NCI-H2029 (cell line): ENCODE measurements at places on chromosomes 5 and 9.

GRCh38 chr5:36561601-36562000 is 44.8 kb upstream of the SLC1A3 start:
- DNase-seq, result no peak

- no peak for DNase-seq
Observed at GRCh38 chr9:107612136-107612535, 122.6 kb upstream of the KLF4 start.

DNA sequence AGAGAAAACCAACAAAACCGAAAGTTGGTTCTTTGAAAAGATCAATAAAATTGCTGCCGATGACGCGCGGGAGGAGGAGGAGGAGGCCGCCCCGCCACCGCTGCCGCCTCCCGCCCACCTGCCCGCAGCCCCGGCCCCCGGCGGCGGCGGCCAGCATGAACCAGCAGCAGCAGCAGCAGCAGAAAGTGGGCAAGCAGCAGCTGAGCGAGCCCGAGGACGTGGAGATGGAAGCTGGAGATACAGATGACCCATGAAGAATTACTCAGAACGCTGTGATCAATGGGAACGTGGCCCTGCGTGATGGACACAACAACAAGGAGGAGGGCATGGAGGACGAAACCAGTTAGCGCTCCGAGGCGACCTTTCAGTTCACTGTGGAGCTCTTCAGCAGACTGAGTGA is 53.9 kb upstream of the EFNA5 start:
- DNase-seq, result no peak

DNA sequence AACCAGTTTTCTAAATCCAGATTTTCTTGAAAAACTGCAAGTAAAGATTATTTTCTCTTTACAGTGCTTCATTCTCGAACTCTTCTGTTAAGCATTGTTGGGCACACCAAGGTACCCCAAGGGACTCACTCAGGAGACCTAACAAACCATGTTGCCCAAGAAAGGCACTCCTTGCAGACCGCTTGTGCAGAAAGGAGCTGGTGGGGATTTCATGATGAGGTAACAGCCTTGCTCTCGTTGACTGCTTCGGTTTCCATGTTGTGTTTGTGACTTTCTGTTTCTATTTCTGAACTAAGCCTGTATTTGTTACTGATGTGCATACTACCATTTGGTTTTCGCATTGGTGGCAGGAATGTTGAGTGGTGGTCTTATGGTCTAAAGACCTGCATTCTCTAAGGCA is 266.6 kb upstream of the DAP start:
- no peak for DNase-seq

DNA sequence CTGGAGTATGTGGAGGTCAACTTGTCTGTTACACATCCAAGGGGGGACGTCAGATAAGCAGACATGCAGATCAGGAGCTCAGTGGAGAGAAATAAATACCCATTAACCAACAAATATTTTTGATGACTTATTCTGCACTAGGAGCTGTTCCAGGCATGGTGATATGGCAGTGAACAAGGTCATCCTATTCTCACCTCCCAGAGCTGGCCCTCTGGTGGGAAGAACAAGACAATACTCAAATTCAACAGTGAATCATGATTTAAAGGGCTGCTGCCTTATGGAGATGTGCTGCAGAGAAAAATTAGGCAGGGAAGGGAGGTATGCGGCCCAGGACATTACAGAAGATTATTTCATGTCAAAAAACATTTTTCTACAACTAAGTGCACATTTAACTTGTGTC is 36.5 kb downstream of the SYK start:
- DNase-seq, result no peak

- peak; percentile 17 for DNase-seq
Observed at GRCh38 chr9:29514336-29514735, 1941.1 kb upstream of the C9orf72 start.

- no peak for DNase-seq
Observed at GRCh38 chr5:111043712-111044506, 27.6 kb upstream of the TSLP start.

GRCh38 chr9:122904823-122905710 is at the start of gene RC3H2:
TSS of gene RC3H2 (minus strand) at chr9:122905359. CDS start at chr9:122897509, 7,850 bp downstream.
- DNase-seq, result peak; percentile 99

- no peak for DNase-seq
Observed at GRCh38 chr9:37028420-37029031, 5.5 kb downstream of the PAX5 start.

- no peak for DNase-seq
Observed at GRCh38 chr5:167248257-167248656, 1043.2 kb upstream of the WWC1 start.

- DNase-seq, result no peak
Observed at GRCh38 chr5:143921525-143922311, 109.8 kb downstream of the HMHB1 start.

- DNase-seq, result no peak
Observed at GRCh38 chr5:100584069-100584468, 48.9 kb downstream of the FAM174A start.

- DNase-seq, result no peak
Observed at GRCh38 chr5:110088676-110089436, 399.1 kb downstream of the MAN2A1 start.

DNA sequence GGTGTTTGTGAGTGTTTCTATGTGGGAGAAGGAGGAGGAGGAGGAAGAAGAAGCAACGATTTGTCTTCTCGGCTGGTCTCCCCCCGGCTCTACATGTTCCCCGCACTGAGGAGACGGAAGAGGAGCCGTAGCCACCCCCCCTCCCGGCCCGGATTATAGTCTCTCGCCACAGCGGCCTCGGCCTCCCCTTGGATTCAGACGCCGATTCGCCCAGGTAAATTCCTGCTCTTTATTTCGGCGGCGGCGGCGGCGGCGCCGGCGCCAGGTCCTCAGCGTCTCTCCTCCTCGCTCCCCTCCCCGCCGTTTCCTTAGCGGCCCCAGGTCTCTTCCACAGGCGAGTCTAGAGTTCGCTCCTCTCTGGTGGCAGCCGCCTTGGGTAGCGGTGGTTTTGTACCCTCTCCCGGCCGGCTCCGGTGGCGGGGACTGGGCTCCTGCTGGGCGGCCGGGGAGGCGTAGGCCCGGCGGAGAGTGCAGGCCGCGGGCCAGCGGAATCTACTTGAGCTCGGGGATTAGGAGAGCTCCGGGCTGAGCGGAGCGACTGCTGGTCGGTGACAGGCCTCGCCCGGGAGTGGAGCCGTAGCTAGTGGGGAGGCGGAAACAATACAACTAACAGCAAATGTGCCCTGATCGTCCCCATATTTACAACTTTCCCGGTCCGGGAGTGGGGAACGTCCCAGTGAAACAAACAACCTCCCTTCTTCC is 547 bp downstream of the NIPBL start:
- peak; percentile 63 for DNase-seq

DNA sequence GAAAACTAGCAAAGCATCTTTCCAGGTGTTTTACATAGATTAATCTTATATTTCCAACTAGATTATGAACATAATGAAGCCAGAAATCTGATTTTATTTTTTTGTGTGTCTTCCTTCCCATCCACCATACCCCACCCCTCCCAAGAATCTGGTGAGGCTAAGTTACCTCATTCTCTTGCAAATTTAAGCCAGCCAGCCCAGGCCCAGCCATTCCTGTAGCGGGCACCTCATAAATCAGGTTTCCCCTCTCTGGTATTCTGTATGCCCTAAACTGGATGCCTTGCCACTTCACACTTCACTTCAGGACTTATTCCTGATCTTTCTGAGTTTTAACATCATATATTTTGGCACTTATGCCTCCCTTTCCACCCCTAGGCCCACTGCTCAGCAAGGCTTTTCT is 21.8 kb downstream of the C9 start:
- DNase-seq, result no peak

DNA sequence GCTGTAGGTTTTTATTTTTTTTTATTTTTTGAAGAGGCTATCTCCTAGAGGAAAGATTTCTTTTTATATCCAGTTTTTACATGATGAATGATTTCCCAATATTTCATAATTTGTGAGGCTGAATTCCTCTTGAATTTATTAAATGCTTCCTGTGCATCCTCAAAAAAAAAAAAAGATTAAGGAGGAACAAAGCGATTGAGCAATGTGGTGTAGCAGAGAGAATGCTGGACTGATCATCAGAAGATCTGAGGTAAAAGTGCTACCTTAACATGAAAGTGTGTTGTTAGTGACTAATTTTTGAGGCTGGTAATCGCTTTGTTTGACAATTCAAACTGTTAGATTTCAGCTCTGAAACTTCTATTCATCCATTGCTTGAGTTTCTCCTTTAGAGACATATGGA is 125.1 kb downstream of the ESM1 start:
- DNase-seq, result no peak

- DNase-seq, result no peak
Observed at GRCh38 chr9:134028575-134029247, 3.4 kb downstream of the BRD3OS start.

DNA sequence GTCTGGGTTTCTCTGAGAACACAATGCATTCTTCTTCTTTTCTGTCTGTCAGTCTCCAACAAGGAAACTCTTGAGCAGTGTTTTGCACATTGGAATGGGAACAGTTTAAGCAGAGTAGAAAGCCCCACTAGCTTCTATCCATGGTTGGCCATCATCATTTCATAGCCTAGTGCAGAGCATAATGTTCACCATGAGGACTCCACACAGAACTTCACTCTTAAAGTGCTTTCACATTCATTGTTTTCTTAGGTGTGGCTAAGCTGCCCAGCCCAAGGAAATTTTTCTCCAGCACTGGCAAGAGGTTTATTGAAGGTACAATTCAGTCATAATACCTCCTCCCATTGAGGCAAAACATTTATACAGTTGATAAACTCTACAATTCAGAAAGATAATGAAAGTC is 503.0 kb upstream of the CD180 start:
- DNase-seq, result no peak
